ENCODE measurements at places on chromosomes 4 and X.

DNA sequence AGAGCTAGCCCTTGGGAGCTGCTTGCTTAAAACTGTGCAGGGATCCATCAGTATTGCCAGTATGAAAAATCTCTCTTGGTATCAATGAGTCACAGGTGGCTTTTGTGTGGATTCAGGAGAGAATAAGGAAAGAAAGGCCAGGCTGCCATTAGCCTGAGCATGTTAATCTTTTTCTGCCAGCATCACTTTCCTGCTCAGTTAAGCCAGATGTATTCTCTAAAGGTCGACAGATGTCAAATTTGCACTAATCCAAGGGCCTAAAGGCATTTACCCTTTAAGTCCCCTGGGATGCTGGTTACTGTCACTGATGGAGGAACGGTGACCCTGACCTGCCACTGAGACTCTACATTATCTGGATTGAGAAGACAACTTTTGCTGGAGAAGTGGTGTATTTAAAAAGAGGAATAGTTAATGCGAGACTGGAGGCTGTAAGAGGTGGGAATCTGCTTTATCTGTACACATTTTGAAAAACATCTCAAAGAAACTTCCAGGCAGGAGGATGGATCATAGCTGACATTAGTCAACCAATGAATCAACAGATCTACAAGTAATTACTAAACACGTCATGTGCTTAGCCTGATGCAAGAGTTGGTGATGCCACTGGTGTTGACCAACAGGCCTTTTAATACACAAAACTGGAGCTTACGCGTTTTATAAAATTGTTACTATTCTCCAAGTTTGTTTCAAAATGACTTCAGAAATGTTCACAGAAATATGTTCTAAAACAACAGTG is 241.4 kb upstream of the ANXA3 start:
- DNase-seq = no peak

DNA sequence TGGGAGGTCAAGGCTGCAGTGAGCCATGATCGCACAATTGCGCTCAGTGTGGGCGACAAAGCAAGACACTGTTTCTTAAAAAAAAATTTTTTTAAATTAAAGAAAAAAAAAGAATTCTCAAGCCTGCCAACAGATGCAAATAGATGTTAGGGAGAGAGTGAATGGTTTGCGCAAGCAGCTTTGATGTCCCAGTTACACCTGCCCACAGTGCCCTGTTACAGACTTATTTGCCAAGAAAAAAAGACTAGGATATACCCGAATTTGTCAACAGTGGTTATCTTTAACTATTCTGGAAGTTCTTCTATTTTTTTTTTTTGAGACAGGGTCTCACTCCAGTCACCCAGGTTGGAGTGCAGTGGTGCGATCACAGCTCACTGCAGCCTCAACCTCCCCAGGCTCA is 44.3 kb upstream of the UGDH start:
- no peak for DNase-seq

GRCh38 chr4:38980903-38981676 is 51.1 kb downstream of the TMEM156 start:
- no peak for DNase-seq

GRCh38 chr4:53421791-53422190 is 44.4 kb downstream of the FIP1L1 start:
- no peak for DNase-seq

DNA sequence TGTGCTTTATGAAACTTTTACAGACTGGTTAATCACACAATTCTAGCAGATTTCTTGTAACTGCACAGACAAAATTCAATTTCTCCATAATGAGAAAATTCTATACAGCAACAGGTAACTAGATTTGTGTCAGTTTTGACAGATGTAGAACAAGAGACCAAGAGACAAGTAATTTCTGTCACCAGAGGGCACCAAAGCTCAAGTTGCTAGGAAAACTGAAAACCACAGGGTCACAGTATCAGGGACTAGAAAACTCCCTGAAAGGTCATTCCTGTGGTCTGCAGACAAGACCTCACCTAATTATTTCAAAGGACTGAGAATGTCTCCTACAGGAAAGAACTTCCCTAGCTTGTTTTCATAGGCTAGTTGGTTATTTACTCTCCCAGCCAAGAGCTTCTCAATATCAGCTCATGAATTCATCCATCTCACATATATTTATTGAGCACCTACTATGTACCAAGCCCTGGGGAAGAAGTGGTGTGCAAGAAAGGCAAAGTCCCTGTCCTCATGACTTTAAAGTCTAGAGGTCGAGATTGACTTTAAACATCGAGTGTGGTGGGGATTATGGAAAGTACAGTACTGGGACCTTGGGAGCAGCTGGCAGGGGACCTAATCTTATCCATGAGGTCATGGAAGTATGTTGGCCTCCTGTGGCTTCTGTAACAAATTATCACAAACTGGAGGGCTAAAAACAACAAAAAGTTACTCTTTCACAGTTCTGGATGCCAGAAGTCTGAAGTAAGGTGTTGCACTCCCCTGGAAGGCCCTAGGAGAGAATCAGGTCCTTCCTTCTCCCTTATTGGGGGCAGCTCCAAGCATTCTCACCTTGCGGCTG is 47.8 kb upstream of the SETD7 start:
- DNase-seq = peak; percentile 59

DNA sequence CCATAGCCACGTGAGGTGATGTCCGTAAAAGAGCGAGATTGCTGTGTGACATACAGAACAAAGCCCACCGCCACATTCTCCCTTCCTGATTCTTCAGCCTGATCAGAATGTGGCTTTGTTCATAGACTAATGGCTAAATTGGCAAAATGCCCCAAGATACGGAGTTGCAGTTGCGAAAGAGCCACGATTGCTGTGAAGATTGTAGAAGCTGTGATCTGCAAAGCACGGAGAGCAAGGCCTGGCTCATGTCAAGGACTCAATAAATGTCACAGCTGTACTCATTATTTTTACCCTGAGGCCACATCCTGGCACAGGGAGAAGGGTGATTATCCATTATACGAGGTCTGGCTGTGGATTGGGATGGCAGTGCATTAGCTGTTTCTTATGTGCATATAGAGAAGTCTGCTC is 34.2 kb downstream of the ARSD start:
- DNase-seq = no peak

DNA sequence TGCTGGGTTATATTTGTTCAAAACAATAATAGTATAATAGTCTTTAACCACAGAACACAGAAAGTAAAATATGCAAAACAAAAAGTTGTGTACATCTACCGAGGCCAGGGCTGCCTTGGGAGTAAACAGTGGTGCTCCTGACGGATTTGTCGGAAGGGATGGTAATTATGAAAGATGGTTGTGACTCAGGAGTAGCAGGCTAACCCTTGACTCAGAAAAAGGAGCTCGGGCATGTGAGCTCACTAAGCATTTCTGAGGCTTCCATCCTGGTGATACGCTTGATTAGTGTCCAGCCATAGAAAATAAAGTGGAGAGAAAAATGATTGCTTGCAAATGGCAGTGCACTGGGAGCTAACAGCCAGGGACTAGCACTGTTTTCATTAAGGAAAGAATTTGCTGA is 53.2 kb upstream of the SPANXB1 start:
- no peak for DNase-seq

DNA sequence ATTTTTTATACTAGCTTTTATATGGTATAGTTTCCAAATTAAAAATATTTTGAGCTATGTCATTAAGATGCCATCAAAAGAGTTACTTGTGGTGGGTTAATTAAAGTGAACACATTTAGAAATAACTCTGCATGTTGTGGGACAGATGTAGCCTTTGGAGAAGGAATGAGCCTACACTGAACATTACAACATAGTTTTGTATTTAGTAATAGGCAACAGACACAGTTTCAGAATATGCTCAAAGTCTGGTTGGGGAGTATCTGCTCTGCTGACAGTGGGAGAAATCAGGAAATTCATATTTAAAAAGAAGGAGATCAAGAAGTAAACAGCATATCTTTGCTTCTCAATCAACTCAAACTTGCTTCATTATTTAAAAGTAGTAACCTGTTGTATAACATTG is 23.7 kb downstream of the EMCN start:
- DNase-seq = no peak

DNA sequence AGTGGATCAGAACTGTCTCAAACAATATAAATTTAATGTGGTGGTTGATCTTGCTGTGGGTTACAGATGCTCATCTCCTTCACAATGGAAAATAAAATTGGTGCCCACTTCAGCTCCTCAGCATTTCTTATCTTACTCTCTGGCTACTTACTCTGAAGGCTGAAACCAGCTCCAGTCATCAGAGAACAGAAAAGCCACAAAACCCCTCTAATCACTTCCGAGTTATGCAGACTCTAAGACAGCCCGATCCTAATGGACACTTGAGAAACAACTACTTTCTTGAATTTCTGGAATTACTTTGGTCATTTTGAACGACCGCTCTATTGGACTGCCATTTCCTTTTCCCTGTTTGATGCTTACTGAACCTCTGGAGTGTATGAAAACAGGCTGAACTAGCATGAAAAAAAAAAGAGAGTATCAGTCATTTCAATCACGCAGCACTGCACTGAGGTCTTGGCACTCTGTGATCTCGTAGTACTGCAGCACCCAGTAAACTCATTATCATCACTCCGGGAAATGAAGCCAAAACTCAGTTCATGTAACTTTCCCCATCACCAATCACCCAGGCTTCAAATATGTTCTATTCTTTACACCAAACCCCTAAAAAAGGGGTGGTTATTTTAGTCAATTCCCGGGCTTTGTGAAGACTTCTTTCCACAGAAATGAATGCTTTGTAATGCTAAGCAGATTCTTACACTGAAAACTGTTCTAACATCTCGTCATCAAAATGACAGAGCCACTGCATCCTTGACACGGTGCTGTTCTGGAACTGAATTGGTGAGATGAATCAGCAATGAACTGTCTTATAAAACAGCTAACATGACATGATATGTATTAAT is 54.5 kb downstream of the TSPAN5 start:
- DNase-seq = peak; percentile 11

DNA sequence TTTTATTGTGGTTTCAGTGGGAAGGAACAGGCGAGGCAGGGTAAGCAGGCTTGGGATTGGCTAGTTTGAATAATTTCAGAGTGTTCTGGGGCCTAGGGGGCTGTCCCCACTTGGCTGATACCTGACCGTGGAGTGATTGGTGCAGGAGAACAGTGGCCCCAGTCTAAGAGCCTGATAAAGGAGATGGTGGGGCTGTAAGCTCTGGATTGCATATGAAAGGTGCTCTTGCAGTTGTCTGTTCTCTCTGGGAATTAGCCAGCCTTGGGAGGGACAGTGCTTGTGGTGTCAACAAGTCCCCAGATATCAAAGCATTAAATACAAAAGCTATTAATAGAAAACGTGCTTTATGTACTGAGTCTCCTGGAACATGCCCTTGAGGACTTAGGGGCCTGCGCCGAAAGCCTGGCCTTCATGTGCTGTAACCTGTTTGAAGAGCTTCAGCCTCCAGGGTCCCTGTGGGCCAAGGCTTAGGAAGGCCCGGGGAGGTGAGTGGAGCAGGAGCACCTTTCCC is 30.4 kb upstream of the CLTRN start:
- DNase-seq = no peak

DNA sequence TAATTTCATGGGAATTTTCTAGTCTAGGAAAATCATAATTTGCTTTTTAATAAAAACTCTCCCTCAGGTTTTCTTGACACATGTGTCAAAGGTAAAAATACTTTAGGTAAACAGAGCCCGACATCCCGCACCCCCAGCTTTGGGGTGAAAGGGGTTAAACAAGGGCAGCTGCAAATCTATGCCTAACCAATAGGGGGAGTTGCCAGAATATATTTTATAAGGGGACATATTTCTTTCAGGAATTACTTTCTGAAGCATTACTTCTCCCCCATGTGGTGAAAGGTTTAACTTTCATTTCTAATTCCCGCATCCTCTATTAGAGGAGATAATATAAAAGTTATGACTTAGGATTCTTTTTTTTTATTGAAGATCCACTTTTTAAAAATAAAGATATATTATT is 53.9 kb upstream of the HEPH start:
- DNase-seq = peak; percentile 49

DNA sequence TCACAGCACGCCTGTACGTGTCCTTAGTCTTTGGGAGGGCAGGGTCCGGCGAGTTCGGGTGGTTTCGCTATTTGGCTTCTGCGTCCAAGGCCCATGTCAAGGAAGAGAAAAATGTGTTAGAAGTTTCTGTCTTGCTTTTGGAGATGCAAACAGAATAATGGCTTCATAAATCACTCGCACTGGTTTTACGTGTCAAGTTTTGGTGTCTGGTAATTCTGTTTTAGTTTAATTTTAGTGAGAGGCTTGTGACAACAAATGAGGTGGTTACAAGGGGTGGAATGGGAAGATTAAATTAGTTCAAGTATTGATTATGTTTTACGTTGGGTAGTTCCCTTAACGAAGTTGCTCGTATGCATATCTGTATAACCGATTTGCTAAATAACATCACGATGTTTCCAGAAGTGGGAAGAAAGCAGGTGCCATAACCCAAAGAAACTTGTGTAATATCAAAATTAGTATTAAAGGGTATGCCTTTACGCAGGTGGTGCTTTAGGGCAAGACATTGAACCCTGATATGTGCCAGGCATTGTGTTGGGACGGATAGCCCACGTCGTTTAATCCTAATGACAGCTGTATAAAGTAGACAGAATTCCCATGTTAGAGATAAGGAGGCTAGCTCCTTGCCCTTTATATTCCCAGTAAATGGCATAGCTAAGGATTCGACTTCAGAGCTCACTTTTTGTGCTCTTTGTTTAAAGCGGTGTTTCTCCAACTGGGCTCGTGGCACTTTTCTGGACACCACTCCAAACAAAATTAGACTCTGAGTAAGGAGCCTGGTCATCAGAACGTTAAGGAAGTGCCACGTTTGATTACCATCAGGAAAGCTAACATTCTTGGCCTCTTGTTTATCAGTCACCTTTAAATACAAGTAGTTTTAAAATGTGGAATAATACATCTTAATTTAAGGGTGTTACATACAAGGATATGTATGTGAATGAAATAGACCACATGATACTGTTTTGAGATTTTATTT is 843 bp downstream of the RPL34 start:
- DNase-seq = no peak

- no peak for DNase-seq
Measured at GRCh38 chr4:16169490-16169889, 56.8 kb downstream of the TAPT1 start.

GRCh38 chr4:2933566-2934076 is 29.6 kb downstream of the NOP14 start:
- DNase-seq = no peak

DNA sequence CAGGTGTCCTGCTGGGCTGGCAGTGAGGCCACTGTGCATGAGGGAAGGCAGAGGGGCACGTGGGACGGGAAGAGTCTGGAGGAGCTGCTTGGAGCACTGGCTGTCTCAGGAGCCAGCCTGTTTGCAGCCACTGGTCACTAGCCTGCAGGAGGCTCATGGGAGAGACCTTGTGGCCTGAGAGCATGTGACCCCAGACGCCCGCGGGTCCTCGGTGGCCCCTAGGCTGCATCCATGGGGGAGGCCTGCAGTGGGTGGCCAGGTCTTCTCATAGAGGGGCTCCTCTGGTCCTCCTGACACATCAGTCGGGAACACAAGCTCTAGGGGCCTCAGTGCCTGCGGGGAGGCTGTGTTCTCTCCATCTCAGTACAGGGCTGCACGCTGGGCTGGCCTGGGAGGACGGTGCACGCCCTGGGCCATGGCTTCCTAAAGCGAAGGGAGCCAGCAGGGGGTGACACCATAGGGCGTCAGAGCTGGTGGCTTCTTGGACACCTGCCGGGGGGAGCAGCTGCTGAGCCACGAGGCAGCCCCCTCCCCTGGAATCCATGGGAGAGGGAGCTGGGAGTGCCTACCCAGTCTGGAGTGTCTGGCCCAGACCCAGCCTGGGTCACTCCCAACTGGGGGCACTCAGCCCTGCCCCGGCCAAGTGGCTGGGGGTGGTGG is 12.3 kb downstream of the NAT8L start:
- DNase-seq = no peak

- DNase-seq = no peak
Measured at GRCh38 chrX:1072637-1073377, 139.6 kb downstream of the CRLF2 start.

Data from CD4-positive, alpha-beta T cell treated with Interleukin-17A for 1 hour (primary cell).